ENCODE measurements at places on chromosomes 1 and 21.
A peak's percentile ranks its signal among the peaks of the same experiment; 100 is the strongest.

GRCh38 chr21:19792004-19792403, 1206.2 kb upstream of the NCAM2 start:
- DNase-seq: no peak

GRCh38 chr1:177067752-177068410, 96.6 kb downstream of the ASTN1 start:
- DNase-seq: no peak

- peak; percentile 31 for DNase-seq
These were observed 4.2 kb downstream of the SDC3 start for GRCh38 chr1:30904191-30904961.

DNA sequence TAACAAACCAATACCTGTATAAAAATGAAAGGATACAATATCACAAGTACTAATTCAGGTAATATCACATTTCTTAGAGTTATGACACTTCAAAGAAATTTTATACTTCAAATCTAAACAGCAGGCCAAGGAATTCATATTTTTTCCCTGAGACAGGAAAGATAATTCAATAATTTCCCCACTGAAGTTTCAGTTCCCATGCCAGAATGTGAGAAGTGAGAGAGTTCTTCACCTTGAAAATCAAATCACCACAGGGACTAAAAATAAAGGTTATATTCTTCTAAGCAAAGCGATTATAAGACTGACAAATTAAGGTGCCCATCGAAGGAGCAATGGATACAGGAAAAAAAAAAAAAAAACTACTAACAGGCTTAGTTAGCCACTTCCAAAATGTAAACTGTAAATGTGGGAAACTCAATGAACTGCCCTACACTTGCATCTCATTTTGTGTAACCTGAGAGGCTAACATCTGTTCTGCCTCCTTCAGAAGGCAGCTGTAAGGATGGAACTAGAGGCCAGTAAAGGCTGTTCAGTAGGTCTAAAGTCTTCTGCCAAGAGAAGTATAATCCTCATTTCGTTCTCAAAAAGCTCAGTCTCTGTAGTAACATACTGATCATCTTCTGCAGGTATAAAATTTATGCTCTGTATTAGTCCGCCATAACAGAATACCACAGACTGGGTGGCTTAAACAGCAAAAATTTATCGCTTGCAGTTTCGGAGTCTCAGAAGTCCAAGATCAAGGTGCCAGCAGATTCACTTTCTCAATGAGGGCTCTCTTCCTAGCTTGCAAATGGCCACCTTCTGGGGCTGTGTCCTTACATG, 127.8 kb downstream of the RERE start:
- peak; percentile 70 for DNase-seq

DNA sequence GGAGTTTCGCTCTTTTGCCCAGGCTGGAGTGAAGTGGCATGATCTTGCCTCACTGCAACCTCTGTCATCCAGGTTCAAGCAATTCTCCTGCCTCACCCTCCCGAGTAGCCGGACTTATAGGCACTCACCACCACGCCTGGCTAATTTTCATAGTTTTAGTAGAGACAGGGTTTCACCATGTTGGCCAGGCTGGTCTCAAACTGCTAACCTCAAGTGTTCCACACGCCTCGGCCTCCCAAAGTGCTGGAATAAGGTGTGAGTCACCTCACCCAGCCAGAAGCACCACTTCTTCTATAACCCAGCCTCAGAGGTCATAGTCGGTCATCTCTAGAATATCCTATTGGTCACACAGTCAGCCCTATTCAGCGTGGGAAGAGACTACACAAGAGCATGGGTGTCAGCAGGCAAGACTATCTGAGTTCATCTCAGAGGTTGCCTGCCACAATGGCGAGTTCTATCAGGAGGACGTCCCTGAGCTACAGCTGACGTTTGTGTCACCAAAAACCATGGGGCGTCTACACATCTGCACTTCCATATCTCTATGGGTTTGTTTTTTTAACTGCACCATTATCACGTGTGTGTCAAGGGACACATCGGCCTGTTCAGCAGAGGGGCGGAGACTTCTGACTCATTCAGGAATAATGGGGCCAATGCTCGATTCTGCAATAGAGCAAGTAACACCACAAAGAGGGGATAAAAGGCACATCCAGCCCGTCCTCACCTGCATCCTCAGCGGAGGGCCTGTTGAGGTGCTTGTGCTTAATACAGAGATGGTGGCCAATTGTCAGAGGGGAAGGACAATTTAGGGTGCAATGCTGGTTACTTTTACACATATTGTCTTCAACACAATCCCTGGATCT, 256.3 kb upstream of the IRF2BP2 start:
- DNase-seq: no peak

- no peak for DNase-seq
These were observed 114.2 kb downstream of the FCRL5 start for GRCh38 chr1:157438146-157438545.

GRCh38 chr1:29465755-29466154, 229.4 kb downstream of the PTPRU start:
- DNase-seq: no peak

GRCh38 chr1:18681423-18681835, 50.8 kb downstream of the PAX7 start:
- peak; percentile 47 for DNase-seq

DNA sequence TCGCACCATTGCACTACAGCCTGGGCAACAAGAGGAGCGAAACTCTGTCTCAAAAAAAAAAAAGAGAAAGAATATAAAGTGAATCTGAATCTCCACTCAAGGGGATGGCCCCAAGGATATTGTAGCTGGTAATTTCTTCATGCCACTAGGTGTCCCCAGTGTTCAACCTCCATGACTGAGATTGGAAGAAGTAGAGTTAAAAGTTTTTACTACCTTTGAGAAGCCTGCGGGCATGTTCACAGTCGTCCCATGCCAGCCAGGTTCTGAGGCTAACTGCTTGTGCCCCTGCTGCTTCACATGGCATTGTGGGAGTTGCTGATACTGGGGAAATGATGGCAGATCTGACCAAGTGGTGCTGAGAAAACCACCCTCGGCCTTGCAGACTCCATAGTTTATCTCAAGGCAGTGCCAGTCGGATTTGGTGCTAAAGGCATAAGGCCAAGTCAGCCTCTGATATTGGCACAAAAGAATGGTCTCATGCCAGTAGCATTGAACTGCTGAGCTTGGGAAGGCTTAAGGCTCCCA, 10.8 kb upstream of the SHISA4 start:
- DNase-seq: peak; percentile 57

DNA sequence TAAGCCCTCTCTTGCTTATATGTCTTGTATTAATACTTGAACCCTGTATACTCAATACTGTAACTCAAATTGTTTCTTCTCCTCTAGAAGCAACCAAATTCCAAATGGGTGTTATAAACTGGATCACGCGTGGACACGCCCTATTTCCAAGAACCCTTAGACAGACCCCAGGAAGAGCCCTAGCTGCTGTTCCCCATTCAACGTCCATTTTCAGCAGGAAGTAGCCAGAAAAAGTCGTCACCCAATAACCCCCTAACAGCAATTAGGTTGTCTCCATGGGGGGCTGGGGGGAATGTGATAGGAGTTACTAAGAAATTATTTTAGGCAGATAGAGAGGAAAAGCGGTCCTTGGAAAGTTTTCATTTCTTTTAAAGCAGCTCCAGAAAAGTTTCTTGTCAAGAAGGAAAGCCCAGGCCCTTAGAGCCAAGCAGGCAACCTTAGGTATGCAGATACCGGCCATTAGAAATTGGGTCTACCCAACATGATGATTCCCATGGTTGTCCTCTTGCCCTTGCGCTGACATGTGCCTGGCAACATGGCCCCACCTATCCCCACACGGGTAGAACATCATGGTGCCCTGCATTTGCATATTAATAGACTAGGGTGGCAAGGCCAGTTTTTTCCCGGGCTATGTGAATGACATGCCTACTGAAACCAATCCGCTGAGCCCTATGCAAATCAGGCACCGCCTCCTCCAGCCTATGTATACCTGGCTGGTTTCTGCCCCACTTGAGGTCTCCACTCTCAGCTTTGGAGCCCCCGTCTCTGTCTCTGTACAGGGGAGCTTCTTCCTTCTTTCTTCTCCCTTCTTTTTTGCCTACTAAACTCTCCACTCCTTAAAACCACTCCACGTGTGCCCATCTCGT, 4.0 kb upstream of the CD46 start:
- DNase-seq: no peak

GRCh38 chr1:92754000-92754718, 30.7 kb downstream of the EVI5 start:
- no peak for DNase-seq

DNA sequence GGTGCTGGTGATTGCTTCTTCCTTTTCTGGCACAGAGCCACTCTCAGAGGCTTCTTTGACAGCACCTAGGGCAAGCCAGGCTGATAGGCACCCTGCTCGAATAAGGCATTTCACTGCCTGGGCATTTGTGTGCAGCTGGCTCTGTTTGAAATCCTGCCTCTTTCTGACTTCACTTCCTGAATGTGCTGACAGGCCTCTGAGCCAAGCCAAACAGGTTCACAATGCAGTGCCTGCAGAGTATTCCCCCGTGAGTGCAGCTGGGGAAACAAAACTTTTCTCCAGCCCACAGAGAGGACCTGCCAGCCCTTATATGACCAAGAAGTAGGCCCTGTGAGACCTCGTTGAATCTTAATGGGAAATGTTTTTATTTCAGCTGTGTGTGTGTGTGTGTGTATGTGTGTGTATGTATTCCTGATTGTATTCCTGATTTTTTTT, 10.4 kb downstream of the JUN start:
- peak; percentile 88 for DNase-seq

GRCh38 chr1:208526613-208527125, 282.5 kb upstream of the PLXNA2 start:
- DNase-seq: no peak

- DNase-seq: no peak
These were observed 109.0 kb downstream of the PATJ start for GRCh38 chr1:61851235-61851634.

- no peak for DNase-seq
These were observed 112.6 kb downstream of the PAX7 start for GRCh38 chr1:18743233-18743632.

- no peak for DNase-seq
These were observed 54.0 kb downstream of the ZNF281 start for GRCh38 chr1:200355801-200356200.

- DNase-seq: peak; percentile 55
These were observed 21.1 kb downstream of the ESRRG start for GRCh38 chr1:216702170-216702569.

GRCh38 chr1:43238085-43238484, 31.7 kb upstream of the TMEM125 start:
- DNase-seq: peak; percentile 31

Data from NCI-H69 (cell line).